AML-193 (cell line): ENCODE measurements at places on chromosomes 2 and 18.
A peak's percentile ranks its signal among the peaks of the same experiment; 100 is the strongest.

GRCh38 chr2:189951791-189952535 is 110.6 kb downstream of the MSTN start:
- no peak for DNase-seq

GRCh38 chr18:46336278-46337111 is 232.3 kb downstream of the HAUS1 start:
- no peak for DNase-seq

GRCh38 chr2:141508806-141509595 is 621.8 kb downstream of the LRP1B start:
- no peak for DNase-seq

GRCh38 chr2:197591339-197592072 is 75.6 kb downstream of the MOB4 start:
- no peak for DNase-seq

DNA sequence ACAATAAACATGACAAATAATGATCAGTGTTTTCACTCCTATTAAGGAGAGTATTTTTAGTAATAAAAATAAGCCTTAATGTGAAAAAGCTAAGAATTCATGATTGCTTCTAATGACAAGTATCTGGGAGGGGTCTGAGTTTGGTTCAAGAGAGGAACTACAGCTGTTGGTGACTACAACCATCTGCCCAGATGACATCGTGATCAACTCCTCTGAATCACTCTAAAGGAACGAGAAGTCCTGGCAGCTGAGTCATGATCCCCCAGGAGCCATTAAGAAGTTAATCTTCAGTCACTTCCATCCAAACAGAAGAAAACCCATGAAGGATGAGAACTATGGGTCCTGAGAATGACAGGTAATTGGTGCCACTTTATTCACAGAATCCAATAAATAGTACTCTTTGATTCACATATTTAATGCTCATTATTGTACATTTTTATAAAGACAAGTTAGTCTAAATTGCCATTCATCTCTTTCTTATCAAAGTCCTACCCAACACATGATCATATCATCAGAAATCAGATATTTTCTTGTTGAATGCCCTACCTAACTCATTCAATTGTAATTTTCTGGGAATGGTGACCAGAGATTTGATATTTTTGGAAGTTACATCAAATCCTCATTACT is 6.8 kb downstream of the TFPI start:
- DNase-seq, result peak; percentile 58

- DNase-seq, result no peak
Measured at GRCh38 chr18:9068346-9068745, 34.2 kb upstream of the NDUFV2 start.

GRCh38 chr2:30721668-30722647 is 85.3 kb downstream of the CAPN13 start:
- no peak for DNase-seq

DNA sequence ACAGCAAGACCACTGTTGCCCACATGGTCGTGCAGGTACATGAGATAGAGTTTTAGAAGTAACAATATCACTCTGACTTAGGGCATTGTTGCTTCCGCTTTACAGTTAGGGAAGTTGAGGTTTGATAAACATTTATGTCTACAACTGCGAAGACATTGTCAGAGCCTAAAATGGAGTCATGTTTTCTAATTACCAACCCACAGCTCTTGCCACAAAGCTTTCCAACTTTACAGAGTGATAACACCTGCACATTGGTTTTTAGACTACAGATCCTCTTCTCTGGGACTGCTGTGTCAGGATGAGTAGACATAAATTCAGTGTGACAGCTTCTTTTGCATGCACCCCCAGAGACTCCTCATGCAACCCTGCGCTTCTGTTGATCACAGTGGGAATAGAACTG is 119.0 kb downstream of the FEZ2 start:
- DNase-seq, result no peak

DNA sequence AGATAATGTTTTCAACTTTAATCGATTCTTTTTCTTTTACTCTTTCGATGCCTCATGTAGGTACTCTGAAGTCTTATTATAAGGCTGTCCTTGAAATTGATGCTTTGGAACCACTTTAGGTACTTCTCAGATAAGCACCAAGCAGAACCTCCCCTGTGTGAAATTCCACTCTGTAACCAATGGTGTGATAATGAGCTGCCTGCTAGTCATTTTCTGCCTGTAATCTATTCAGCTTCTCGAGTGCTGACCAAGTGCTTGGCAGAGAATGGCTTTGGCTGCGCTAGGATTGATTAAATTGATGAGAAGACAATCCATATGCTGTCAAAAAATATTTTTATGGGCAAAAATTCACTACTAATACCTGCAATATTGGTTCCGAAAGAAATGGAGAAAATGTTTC is 132.1 kb upstream of the STON1 start:
- no peak for DNase-seq

DNA sequence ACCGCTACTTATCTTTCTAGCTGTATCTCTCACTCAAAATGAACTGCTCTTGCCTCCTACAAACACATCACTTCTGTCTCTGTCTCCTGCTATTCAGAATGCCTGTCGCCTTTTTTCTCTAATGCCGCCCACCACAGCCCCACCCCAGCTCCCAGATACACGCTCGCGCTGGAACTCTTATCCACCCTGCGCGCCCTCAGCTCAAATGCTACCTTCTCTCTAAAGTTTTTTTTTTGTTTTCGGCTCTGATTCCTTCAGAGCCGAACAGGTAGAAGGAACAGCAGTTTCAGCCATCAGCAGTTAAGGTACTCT is 3.9 kb upstream of the SOS1 start:
- DNase-seq, result peak; percentile 47

- peak; percentile 68 for DNase-seq
Measured at GRCh38 chr2:151297882-151298281, 8.4 kb upstream of the NMI start.

GRCh38 chr2:55743583-55743982 is 49.9 kb upstream of the PNPT1 start:
- DNase-seq, result no peak

DNA sequence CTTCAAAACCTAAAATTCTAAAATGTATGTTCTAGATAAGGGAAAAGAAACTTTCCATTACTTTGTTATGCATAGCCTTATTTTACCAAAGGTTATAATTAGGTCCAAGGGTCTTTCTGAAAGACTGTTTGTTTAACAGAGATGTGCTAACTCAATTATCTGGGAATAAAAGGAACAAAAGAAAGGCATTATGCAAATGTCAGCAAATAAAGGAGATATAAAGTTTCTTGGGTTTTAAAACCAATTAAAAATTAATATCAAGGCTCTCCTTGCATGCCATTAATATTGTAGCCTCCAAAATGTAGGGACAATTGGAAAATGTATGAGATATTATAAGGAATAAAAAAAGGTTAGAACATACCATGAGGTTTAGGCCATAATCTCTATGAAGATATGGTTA is 87.8 kb upstream of the DOCK10 start:
- no peak for DNase-seq

DNA sequence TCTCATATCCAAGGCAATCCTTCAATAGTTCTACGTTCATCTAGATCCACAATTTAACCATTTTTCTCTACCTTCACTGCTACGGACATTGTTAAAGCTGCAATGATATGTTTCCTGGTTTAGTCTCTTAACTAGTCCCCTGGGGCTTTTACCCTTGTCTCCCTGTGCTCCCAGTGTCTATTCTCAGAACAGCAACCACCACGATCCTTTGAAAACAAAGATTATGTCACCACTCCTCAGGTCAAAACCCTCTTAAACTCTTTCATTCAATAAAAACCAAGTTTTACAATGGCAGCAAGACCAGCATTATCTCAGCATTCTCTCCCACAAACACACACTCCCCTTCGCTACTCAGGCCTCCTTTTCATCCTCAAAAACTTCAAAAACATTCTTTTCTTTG is 298.2 kb upstream of the CHST9 start:
- DNase-seq, result no peak

DNA sequence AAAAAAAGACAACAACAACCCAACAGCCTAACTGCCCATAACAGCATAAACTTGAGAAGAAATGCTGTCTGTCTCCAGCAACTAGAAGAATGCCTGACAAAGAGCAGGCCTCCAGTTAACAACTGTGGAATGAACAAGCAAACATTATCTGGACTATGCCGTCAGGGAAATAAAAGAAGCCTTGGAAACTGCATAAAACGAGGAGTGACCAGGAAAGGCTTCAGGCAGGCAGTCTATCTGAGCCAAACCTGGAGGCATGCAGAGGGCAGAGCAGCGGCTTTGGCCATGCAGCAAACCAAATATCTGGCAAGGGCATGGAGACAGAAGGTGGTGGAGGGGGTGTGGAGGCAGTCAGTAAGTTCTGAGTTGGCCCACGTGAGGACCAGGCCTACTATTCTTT is 11.1 kb downstream of the HES6 start:
- DNase-seq, result no peak

DNA sequence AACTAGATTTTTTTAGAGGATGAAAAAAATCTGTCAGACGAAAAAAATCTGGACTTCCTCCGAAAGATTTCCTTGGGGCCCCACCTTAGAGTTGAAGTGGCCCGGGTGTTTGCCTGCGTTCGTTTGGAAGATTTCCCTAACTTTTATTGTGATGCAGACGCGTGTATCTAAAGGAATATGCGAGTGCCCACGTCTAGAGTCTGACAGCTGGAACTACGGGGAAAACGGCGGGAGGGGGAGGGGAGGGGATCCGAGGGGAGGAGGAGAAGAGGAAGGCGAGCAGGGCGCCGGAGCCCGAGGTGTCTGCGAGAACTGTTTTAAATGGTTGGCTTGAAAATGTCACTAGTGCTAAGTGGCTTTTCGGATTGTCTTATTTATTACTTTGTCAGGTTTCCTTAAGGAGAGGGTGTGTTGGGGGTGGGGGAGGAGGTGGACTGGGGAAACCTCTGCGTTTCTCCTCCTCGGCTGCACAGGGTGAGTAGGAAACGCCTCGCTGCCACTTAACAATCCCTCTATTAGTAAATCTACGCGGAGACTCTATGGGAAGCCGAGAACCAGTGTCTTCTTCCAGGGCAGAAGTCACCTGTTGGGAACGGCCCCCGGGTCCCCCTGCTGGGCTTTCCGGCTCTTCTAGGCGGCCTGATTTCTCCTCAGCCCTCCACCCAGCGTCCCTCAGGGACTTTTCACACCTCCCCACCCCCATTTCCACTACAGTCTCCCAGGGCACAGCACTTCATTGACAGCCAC is 2.4 kb upstream of the SP9 start:
- DNase-seq, result no peak

- no peak for DNase-seq
Measured at GRCh38 chr18:77671456-77672167, 422.0 kb downstream of the GALR1 start.

GRCh38 chr2:71702971-71703898 is 249.9 kb downstream of the DYSF start:
- no peak for DNase-seq
